ENCODE measurements at places on chromosomes 1 and 21.

DNA sequence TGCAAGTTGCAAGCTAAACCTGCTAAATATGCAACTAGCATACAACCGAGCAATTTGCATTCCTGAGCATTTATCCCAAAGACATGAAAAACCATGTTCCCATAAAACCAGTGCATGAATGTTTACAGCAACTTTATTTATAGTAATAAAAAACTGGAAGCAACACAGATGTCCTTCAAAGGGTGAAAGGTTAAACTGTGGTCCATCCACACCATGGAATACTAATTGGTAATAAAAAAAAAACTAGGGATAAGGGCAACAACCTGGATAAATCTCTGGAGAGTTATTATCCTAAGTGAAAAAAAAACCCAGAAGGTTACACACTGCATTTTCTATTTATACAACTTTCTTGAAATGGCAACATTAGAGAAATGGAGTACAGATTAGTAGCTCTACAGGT is 474.1 kb downstream of the SMYD3 start:
- DNase-seq, result no peak

- DNase-seq, result no peak
Observed at GRCh38 chr1:208225954-208226937, 17.9 kb downstream of the PLXNA2 start.

DNA sequence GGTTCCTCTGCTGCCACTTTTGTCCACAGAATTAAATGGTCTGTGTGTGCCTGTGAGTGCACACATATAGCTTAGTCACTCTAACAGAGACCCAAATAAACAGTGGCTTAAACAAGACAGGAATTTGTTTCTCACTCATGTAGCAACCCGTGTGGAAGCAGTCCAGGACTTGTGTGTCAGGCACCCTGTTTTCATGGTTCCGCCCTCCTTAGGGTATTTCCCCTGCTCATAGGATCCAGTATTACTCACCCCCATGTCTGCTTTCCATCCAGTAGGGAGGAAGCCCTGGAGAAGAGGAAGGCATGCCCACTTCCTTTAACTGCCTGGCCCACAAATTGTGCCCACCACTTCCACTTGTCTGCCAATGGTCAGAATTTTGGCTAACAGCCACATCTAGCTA is 41.3 kb upstream of the TACSTD2 start:
- peak; percentile 97 for DNase-seq

DNA sequence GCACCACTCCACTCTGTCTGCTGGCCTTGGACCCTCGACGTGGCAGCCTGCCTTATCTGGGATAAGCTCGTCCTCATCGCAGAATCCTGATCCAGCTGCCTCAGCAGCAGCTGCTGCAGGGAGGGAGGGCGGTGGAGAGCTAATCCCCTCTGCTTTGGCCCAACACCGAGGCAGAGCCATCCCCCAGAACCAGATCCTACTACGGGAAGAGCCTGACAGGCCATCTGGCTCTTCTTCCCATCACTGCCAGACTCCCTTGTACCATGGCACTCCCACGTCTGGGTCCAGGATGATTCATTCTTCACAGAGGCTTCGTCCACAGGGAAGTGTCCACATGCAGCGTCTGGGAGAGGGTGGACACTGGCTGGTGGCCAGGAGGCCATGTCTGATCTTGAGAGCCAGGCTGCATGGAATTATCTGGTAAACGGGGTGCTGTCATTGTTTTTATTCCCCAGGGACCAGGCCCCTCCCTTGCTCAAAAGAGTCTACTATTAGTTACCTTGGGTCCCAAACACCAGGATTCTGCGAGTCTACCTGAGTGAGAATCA is 14.6 kb upstream of the PKP1 start:
- no peak for DNase-seq

- no peak for DNase-seq
Observed at GRCh38 chr1:226487921-226488320, 60.6 kb upstream of the STUM start.

GRCh38 chr1:234544087-234544579 is 65.2 kb upstream of the TARBP1 start:
- DNase-seq, result peak; percentile 58

- DNase-seq, result no peak
Observed at GRCh38 chr1:44724296-44724954, 6.5 kb downstream of the RNU5D-1 start.

DNA sequence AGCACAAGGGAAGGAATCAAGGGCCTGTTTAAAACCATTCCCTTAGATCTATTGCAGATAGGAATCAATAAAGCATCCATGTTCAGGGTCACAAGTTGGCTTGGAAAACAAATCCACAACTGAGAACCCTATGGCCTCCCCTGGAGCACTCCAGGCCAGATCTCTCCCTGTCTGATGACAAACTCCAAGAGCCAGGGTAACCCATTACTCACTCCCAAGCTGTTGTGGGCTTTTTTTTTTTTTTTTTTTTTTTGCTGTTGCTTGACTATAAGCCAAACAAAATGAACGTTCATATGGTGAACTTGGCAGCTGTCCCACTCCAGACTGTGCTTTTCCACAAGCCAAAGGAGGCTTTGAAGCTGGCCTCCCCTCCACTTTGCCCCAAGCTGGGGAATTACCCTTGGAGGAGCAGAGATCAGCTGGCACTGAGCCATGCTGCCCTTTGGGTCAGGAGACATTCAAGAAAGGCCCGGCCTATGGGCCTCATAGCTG is 35.7 kb upstream of the VAV3 start:
- no peak for DNase-seq

- no peak for DNase-seq
Observed at GRCh38 chr1:203323587-203323986, 18.3 kb downstream of the BTG2 start.

DNA sequence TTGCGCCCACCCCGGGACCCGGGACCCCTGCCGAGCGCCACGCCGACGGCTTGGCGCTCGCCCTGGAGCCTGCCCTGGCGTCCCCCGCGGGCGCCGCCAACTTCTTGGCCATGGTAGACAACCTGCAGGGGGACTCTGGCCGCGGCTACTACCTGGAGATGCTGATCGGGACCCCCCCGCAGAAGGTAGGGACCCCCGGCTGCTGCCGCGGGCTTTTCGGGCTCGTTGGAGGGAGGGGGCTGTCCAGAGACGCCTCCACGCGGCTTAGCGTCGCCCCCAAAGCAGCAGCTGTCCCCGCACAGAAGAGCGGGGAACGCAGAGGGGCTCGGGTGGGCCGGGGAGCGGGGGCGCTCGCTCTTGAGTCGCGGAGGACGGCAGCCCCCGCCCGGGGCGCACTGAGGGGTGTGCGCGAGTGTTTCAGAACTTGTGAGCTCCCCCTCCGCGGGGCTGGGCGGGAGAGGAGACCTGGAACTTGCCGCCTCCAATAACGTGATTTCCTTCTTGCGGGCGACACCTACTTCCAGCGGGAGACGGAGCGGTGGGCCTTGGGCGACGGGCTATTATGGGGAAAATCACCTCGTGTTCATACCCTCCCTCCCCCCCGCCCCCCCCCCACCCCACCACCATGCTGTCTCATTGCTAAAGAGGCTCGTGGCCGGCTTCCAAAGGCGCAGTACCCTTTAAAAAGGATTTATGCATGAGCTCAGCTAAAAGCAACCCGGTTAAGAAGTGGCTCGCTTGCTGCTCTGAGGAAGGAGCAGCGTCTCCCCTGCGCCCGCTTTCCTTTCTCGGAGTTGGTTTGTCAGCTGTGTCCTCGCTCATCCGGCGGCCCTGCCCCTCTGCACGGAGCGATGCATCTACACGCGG is 664 bp downstream of the BACE2 start:
- peak; percentile 8 for DNase-seq

- peak; percentile 8 for DNase-seq
Observed at GRCh38 chr1:247110627-247111258, 6.6 kb upstream of the ZNF669 start.

DNA sequence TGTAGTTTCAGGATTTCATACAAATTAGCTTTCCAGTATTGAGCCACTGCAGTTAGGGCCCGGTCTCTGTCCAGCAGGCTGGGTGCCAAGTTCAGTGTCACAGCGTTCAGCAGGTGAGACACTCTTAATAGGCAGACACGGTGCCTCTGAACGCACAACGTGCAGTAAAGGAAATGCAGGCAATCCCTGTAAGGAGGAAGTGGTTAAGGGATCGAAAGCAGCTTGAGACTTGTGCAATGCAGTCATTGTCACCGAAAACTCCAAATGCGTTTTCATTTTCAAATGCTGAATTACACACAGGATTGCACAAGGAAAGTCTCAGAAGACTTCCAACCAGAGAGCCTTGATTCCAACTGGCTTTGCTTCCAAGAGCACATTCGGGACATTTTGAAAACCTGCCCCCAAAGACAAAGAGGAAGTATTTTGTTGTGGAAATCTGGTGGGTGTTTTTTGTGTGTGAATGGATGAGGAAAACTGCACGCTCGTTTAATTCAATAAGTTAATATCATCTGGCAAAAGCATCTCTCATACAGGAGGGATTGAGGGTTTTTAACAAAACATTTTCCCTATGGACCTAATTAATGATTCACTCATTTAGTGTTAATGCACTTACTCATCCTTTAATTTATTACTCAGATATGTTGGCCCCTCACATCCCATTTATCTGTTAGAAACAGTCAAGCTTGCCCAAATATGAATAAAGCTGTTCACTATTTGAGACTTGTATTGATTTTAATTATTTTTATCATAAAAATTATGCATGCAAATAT is 61.6 kb downstream of the PTGS2 start:
- peak; percentile 99 for DNase-seq

- no peak for DNase-seq
Observed at GRCh38 chr1:43197343-43198127, 25.4 kb downstream of the CFAP57 start.

GRCh38 chr1:71233645-71234044 is 152.8 kb upstream of the ZRANB2 start:
- DNase-seq, result no peak

DNA sequence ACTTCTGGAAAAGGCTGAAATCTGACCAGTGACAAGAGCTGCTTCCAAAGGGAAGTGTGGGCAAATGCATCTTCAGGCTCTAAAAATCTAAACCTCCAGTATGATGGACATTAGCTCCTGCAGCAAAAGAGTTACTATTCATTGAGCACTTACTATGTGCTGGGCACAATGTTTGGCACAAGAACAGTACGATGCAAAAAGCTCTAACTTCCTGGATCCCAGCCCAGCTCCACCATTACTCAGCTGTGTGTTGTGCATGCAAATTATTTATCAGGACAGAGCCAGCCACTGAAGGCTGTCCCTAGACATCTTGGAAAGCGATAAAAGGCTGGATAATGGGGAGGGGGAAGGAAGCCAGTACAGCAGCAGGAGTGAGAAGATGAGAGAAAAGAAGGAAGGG is 143.5 kb downstream of the ELAVL4 start:
- DNase-seq, result no peak

DNA sequence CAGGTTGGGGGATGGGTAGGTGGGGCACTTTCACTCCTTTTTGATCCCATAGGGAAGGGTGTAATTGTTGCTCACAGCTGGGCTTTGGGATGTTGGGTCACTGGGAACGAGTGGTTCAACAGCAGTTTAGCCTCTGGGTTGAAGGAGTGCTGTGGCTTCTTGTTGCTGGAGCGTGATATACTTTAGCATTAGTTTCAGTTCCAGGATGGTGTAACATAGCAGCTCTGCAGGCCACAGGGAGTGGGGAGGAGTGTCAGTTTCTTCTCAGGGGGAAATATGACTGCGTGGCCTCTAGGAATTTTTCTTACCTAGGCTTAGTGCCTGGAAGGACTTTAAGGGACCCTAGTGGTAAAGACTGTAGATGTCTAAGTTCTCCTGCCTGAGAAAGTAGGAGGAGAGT is 1105.3 kb upstream of the TMPRSS15 start:
- DNase-seq, result no peak

DNA sequence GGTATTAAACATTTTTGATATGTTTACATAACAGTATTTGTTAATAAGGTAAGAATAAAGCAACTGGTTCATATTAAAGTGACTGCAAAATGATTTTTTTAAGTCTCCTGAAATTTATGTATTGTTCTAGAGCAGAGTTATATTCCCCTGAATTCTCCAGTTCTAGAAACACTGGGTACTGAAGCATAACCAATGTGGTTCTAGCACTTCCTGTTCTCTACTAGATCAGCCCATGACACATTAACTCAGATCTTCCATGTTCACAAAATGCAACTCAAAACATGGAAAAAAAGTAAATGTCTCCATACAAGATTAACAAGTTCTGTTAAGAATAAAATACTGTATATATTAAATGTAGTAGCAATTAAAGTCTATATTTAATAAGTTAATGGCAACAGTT is 3.9 kb downstream of the NEGR1 start:
- DNase-seq, result peak; percentile 8

- DNase-seq, result peak; percentile 54
Observed at GRCh38 chr21:44455524-44456213, 359 bp downstream of the LRRC3 start.

DNA sequence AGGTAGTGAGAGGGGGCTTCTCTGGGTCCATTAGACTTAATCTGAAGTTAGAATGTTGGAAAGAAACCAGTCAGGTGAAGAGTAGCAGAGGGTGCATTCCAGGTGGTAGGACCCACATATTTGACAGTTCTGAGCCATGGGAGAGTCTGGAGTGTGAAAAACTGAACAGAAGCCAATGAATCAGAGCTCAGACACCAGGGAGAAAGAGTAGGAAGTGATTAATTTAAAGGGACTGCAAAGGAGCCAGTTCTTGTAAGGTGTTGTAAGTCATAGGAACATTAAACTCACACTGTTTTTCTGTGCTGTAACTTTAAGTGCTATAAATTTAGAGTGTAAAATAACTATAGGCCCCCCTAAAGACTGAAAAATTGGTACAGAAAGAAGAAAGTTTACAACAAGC is 5.9 kb upstream of the DHX9 start:
- no peak for DNase-seq

DNA sequence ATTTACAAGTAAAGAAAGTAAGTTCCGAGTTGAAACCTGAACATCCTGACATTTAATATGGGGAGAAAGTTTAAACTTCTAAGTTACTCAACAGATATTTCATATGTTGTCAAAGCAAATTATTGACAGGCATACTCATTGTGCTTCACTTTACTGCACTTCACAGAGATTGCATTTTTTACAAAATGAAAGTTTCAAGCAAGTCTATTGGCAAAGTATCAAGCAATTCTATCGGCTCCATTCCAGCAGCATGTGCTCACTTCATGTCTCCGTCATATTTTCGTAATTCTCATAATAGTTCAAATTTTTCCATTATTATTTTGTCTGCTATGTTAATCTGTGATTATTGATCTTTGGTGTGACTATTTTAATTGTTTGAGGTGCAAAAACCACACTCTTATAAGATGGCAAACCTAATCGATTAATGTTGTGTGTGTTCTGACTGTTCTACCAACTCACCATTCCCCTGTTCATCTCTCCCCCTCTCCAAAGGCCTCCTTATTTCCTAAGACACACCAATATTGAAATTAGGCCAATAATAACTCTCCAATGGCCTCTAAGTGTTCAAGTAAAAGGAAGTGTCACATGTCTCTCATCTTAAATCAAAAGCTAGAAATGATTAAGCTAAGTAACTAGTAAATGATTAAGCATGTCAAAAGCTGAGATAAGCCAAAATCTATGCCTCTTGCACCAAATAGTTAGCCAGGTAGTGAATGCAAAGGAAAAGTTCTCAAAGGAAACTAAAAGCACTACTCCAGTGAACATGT is 68.2 kb upstream of the BCL9 start:
- no peak for DNase-seq

GRCh38 chr1:19921310-19921709 is 2.1 kb downstream of the PLA2G2E start:
- no peak for DNase-seq

GRCh38 chr1:88210103-88210787 is 473.8 kb upstream of the PKN2 start:
- DNase-seq, result no peak
